ENCODE measurements at places on chromosomes 12 and 14.

- H3K4me1 ChIP-seq, result no peaks in the 10 kb centered on the region
- H3K27me3 ChIP-seq, result peaks cover 8% of the 10 kb centered on the region
- H3K4me3 ChIP-seq, result no peak overlapping the region
- DNase-seq, result no peak
- H3K36me3 ChIP-seq, result no peaks in the 10 kb centered on the region
- H3K27ac ChIP-seq, result no peak overlapping the region
Measured at GRCh38 chr14:96648506-96649326, 146.5 kb downstream of the PAPOLA start.

- no peak overlapping the region for H3K27ac ChIP-seq
- H3K36me3 ChIP-seq, result no peaks in the 10 kb centered on the region
- peaks cover 21% of the 10 kb centered on the region for H3K4me1 ChIP-seq
- H3K4me3 ChIP-seq, result no peak overlapping the region
- no peaks in the 10 kb centered on the region for H3K27me3 ChIP-seq
Measured at GRCh38 chr12:124682425-124683151, 115.2 kb upstream of the NCOR2 start.

- H3K4me1 ChIP-seq, result no peaks in the 10 kb centered on the region
- no peaks in the 10 kb centered on the region for H3K36me3 ChIP-seq
- H3K27me3 ChIP-seq, result no peaks in the 10 kb centered on the region
- H3K4me3 ChIP-seq, result no peak overlapping the region
- no peak for DNase-seq
- H3K27ac ChIP-seq, result no peak overlapping the region
Measured at GRCh38 chr14:69059658-69060623, 80.8 kb upstream of the ACTN1 start.

DNA sequence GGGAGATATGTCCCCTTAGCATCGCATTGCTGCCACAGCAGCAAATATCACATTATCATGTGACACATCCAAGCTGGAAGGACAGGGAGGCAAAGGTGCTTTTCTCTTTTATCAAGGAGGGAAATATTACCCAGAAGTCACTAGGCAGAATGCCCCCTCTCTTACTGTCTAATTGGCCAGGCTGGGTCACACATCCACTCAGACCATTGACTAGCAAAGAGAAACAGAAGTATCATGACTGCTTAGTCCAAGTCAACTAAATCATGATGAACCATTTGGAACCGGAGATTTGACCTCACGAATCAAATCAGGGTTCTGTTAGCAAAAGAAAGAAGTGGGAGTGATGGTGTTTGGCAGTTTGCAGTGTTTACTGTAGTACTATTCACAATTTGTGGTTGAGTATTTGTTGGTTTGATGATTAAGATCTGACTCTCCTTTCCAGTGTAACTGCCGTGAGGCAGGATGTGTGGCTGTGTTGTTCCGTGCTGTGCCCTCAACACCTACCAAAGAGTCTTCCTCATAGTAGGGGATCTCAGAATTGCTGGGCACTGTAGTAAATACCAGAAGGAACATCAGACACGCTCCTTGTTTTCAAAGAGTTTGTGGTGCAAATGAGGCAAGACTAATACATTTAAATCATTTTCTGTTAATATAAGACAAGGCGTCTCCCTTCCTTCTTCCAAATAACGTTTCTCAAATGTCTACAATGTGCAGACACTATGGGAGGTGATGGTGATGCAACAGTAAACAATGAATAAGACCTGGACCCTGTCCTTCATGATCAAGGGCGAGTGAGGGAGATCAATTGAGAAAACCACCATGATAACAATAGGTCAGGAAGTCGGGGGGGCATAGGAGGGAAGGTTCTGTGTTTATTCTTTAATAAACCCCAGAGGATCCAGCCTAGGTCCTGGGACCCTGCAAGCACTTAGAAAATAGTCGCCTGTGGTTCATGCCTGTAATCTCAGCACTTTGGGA, 194.4 kb upstream of the CRY1 start:
- H3K4me1 ChIP-seq, result no peaks in the 10 kb centered on the region
- H3K27ac ChIP-seq, result no peak overlapping the region
- H3K36me3 ChIP-seq, result no peaks in the 10 kb centered on the region
- DNase-seq, result no peak
- H3K4me3 ChIP-seq, result no peak overlapping the region

DNA sequence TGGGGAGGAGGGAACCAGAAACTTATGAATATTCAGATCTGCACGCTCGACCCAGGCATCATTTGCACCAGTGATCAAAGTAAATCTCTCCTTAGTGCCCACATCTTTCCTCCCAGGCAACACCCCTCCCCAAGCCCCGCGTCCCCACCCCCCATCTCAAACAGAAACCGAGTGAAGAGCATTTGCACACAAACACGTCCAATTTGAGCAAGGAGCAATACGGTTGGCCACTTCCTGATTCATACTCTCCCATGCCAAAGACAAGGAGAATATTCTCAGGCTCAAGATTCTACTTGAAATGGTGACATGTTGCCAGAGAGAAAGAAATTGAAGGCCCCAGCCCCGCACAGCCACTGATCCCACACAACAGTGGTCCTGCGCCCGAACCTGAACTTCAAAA, 7.1 kb downstream of the FOXN3 start:
- peaks cover 5% of the 10 kb centered on the region for H3K36me3 ChIP-seq
- H3K4me1 ChIP-seq, result peaks cover 7% of the 10 kb centered on the region
- H3K4me3 ChIP-seq, result no peak overlapping the region
- DNase-seq, result no peak
- H3K27me3 ChIP-seq, result no peaks in the 10 kb centered on the region

- no peak overlapping the region for H3K27ac ChIP-seq
- H3K4me1 ChIP-seq, result peaks cover 11% of the 10 kb centered on the region
- no peaks in the 10 kb centered on the region for H3K27me3 ChIP-seq
- no peaks in the 10 kb centered on the region for H3K36me3 ChIP-seq
- H3K4me3 ChIP-seq, result no peak overlapping the region
- no peak for DNase-seq
Measured at GRCh38 chr12:119378903-119379302, 44.4 kb downstream of the CCDC60 start.

GRCh38 chr14:30882431-30882830, 8.1 kb downstream of the COCH start:
- H3K27me3 ChIP-seq, result no peaks in the 10 kb centered on the region
- no peaks in the 10 kb centered on the region for H3K36me3 ChIP-seq

GRCh38 chr14:100066962-100067361, 1.7 kb downstream of the EVL start:
- no peak for DNase-seq
- no peak overlapping the region for H3K4me3 ChIP-seq
- no peaks in the 10 kb centered on the region for H3K4me1 ChIP-seq

Measured in neural progenitor cell (in vitro differentiated cells).